ENCODE measurements at places on chromosomes 6 and 20.

DNA sequence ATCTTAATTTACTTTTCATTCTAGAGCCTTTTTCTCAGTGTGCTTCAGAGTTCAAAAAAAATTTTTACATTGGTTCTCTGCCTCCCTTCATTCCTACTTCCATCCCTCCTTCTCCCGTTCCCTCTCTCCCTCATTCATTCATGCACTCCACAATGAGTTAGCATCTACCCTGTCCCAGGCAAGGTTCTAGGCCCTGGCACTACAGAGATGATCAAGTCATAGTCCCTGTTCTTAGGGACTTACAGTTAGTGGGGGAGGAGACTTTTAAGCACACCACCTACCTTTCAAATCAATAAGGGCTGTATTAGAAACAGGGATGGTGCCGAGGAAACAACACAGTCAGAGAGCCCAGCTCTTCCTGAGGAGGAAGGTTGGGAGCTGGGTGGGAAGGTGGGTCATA, 40.3 kb downstream of the MAP3K5 start:
- no peak for DNase-seq

GRCh38 chr6:36222924-36223323, 26.4 kb downstream of the BRPF3 start:
- no peak for DNase-seq

DNA sequence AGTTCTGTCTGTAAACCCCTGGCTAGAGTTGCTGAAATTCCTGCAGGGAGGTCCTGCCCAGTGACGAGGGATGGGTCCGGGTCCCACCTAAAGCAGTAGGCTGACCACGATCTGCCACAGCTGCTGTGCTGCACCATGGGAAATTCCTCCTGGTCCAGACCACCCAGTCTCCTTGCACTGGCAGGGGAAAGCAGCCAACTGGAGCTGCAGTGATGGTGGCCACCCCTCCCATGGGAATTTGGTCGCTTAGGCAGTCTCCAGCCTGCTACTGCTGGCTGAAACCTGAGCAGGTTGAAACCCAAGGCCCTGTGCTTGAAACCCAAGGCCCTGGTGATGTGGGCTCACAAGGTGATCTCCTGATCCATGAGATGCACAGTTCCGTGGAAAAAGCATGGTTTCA, 23.9 kb upstream of the MOXD1 start:
- DNase-seq, result no peak

GRCh38 chr20:12051206-12052163, 133.8 kb downstream of the BTBD3 start:
- no peak for DNase-seq

- no peak for DNase-seq
Observed at GRCh38 chr20:61942526-61942925, 123.2 kb downstream of the TAF4 start.

- DNase-seq, result no peak
Observed at GRCh38 chr6:95545686-95546085, 31.6 kb upstream of the MANEA start.

DNA sequence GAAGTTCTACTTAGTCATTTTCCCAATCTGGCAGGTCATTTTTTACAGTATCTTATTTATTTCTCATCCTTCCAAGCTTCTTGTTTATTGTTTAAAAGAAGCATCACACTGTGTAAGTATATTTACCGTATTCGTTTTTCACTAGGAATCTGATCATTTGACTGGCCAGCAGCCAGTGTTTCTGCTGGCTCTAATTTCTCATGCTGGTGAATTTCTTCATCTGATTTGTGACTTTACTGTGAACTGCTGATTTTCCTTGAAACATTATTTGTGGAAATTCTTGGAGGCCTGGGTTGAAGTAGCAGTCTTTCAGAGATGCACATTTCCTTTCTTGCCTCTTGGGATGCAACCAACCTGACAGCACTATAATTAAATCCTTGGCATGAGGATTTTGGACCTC, 65.9 kb downstream of the PREP start:
- DNase-seq, result no peak

- DNase-seq, result no peak
Observed at GRCh38 chr6:165782134-165782533, 119.1 kb upstream of the PDE10A start.

- no peak for DNase-seq
Observed at GRCh38 chr6:38244869-38245268, 394.9 kb downstream of the BTBD9 start.

DNA sequence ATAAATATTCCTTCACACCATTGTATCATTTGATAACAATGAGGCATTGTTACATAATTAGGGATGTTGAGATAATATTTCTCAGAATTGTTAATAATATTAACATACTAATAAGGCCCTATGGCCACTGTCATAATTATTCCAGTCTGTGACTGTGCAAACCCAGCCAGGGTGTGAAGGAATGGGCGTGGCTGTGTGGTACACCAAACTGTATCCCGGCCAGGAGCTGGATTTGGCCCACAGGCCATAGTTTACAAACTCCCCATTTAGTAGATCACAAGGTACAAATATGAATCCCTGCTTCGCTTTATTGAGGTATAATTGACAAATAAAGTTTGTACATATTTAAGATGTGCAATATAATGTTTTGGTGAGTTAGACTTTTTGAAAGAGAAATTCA, 894.7 kb downstream of the C6orf118 start:
- DNase-seq, result no peak

DNA sequence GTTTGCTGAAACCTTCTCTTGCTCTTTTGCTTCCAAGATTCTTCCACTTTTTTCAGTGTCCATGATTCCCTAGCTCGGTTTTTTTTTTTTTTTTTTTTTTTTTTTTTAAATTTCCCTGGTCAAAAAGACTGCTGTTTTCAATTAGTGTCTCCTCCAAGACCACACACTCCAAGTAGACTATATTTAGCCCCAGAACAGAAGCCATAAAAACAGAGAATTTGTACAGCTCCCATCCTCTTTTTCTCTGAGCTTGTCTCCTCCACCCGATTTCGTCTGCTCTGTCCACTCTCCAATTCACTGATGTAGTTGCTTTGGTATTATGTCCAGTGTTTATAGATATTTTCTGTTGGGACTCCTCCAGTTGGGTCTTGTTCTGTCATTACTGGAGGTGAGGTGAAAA, 37.6 kb downstream of the RSPH3 start:
- DNase-seq, result no peak

DNA sequence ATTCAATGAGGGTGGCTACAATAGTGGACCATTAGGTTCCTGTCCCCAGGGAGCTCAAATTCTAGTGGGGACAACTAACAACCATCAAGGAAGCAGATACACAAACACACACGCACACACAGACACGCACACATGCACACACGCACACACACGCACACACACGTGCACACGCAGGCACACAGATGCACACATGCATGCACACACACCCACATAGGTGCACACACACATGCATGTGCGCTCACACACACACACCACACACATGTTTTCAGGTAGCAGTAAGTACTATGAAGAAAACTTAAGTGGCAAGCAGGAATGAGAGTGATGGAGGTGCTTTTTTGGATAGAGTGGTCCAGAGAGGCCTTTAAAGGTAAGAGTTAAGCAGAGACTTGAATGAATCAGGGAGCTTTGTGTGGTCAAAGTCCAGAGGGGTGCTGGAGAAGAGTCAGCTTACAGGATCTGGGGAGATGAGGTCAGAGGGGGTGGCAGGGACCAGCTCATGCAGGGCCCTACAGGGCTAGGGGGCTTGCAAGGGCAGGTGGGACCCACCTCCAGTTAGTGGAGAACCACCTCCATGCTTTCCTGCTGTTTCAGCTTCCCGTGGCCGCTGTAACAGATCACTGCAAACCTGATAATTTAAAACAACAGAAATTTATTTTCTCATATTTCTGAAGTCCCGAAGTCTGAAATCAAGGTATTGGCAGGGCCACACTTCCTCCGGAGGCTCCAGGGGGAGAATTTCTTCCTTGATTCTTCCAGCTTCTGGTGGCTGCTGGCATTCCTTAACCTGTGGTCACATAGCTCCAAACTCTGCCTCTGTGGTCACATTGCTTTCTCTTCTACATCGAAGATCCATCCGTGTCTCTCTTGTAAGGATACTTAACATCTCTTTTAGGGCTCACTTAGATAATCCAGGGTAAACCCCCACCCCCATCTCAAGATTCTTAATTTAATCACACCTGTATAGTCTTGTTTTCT, 6.9 kb upstream of the NSFL1C start:
- no peak for DNase-seq

- DNase-seq, result no peak
Observed at GRCh38 chr6:16305246-16305725, 66.9 kb downstream of the GMPR start.

DNA sequence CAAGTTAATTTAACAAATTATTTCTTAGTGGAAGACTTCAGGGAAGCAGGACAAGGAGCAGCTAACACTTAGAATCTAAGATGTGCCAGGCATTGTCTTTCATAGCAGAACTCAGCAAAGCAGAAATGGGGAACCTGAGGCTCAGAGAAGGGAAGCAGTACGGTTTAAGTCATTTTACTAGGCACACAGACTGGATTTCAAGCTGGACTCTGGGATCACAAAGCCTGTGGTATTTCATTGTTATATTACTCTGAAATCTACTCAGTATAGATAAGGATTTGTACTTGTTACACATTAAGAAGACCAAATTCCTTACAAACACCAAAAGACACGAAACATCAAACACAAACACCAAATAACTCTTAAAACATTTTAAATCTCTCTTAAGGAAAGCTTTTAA, 199.6 kb downstream of the ISM1 start:
- DNase-seq, result no peak
